Stimulated activated CD4-positive, alpha-beta T cell treated with anti-CD3 and anti-CD28 coated beads, Interleukin-15, amount 100 ng/mL, for 1 hour (primary cell): ENCODE measurements at places on chromosomes 5 and 9.

DNA sequence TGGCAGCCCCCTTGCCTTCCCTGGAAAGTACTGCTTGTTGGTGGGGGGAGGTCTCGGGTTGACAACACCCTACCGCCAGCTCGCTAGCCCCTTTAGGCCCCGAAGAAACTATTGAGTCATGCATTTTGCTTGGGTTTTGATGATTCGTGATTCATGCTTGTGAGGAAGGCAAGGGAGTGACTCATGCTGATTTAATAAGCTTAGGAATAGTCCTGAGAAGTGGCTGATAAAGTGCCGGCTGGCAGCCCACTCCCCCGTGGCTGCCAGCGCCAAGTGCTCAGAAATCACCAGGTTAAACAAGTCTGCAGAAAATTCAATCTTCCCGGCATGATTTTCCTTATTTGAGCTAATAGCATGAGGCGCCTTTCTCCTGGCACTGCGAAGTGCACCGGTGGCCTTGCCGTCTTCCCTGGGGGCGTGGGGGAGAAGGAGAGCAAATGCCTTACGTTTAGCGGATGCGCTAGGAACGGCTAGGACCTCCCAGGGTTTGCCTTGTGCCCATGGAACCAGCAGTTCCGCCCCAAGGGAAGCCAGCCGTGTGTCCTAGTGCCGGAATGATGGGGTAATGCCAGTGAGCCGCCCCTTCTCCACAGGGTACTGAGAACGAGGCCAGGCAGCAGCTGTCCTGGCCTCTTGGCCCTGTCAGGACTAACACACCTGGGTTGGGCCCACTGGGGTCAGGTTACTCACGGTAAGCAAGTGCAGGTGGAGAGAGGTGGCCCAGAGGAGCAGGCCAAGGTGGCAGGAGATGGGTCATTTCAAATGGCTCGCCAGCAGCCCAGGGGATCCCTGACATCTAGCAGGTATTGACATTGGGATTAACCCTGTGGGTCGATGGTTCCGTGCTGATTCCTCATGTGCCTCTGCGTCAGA lies 151.9 kb downstream of the MACROH2A1 start:
- DNase-seq = no peak

- no peak for DNase-seq
Observed at GRCh38 chr5:113276493-113276892, 158.3 kb downstream of the TSSK1B start.

- DNase-seq = no peak
Observed at GRCh38 chr9:136701668-136702053, 10.7 kb upstream of the DIPK1B start.

- no peak for DNase-seq
Observed at GRCh38 chr5:2178071-2178477, 295.3 kb upstream of the IRX4 start.

GRCh38 chr5:35852084-35852734 lies 4.5 kb upstream of the IL7R start:
- DNase-seq = no peak

- DNase-seq = no peak
Observed at GRCh38 chr9:78354989-78355388, 58.1 kb downstream of the PSAT1 start.

- DNase-seq = no peak
Observed at GRCh38 chr5:68957591-68957990, 136.2 kb upstream of the SLC30A5 start.

GRCh38 chr5:34736445-34737115 lies 80.5 kb downstream of the RAI14 start:
- no peak for DNase-seq

- DNase-seq = no peak
Observed at GRCh38 chr5:93438124-93438523, 142.9 kb downstream of the NR2F1-AS1 start.

DNA sequence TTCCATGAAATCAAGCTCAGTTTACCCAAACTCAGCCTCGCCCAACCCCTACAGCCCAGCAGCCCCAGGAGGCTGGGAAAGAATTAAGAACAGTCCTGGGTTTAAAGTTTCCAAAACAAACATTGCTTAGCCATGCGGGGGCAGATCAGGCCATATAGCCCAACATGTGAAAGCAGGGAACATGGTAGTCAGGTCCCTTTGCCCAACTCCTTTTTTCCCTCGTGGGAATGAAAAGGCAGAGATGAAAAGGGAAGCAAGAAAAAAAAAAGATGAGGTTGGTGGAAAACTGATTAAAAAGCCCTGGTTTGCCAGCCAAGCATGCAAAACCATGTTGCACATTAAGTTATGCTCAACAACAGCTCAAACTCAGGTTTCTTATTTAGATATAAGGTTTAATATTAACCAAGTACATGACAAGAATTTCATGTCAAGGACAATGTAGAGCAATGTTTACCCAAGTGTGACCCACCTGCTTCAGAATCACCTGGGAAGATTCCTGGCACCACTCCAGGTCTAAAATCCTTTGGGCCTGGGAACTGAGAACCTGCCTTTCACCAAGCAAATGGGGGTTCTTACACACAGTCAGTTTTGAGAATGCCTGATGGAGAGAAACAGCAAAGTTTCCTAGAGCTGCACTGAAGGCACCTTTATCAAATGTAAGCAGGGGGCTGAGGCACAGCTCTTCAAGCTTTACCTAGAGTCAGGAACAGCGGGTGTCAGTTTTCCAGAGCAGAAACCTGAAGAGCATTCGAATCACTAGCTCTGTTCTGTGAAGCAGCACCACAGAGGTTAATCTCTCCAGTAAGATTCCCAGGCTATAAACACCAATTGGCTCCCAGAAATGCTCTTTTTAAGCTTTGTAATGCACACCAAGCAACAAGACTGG lies 1.7 kb downstream of the FREM1 start:
- no peak for DNase-seq

GRCh38 chr9:126569036-126569435 lies 44.7 kb upstream of the LMX1B start:
- no peak for DNase-seq

DNA sequence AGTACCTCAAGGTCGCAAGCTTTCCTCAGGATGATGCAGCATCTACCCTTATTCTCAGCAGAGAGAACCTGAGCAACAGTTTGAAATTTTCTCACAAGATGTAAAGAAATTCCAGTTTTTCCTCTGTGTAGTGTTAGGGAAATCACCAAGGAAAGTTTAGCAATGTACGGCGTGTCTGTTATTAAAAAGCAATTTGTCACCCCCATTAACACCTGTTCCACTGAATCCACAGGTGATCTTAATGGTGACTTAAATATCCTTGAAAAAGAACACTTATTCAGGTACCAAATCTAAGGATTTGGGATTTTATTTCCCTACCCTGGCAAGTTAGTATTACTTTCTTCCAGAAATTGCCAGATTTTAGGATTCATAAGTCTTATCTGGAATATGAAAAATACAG lies 77.9 kb upstream of the ATP10B start:
- DNase-seq = no peak

- no peak for DNase-seq
Observed at GRCh38 chr9:95580812-95581761, 64.3 kb upstream of the PTCH1 start.

DNA sequence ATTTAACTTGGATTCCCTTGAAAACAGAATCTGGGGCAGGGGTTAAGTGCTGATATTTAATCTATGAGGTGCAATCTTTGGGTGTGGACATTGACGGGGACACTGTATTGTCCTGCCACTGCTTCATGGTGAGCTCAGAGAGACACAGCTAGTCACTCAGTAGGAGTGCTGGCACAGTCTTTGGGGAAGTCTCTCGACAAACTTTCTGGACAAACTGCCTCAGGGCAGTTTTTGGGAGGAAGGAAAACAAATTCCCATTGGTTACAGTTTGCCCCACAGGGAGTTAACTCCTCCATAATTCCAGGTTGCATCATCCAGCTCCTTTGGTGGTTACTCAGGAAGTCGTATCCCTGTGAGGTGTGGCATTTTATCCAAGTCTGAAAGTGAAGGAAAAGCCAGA lies 17.9 kb downstream of the HNRNPK start:
- DNase-seq = no peak

GRCh38 chr5:143474616-143475015 lies 71.1 kb upstream of the NR3C1 start:
- DNase-seq = no peak

- no peak for DNase-seq
Observed at GRCh38 chr9:125659201-125659840, 47.7 kb downstream of the MAPKAP1 start.

DNA sequence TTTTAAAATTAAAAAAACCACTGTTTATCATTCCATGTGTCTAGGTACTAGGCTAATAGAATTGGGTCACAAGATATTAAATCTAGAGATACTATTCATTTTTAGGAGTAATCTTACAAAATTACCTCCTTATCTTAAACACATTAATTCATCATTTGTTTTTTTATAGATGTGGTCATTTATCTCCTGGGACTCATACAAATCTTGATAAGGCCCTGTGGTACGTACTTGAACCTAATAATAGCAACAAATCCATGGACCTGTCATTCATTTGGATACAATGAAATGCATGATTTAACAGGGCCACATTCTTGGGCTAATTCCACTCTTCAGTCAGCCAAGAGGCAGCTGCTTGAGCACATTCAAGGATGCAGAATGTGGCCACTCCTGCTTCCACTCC lies 66.4 kb upstream of the MARCHF11 start:
- no peak for DNase-seq

- no peak for DNase-seq
Observed at GRCh38 chr5:9015260-9015936, 530.5 kb downstream of the SEMA5A start.

DNA sequence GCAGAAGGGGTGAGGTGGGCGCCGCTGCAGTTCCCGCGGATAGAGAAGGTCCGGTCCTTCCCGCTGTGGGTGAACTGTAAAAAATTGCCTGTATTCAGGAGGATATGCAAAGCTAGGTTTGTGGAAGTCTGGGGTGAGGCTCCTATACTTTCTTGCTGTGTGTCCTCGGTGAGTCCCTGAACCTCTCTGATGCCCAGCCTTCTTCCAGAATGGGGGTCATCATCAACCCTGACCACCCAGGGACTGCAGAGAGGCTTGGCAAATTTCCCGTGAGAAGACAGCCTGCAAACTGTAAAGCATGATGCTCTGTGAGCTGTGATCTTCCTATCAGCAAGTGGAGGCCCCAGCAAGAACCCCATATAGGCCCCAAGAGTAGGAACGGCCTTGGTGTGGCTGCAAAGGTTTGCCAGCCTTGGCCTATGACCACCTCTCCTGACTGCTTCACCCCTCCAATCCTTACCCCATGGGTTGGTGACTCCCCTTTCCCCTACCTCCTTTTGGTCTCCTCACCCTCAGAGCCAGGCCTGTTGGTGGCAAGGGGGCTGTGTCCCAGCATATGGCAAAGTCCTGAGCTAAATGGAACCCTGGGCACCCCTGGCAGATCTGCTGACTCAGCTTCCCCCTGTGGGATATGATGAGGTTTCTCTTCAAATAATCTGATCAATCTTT lies 760 bp downstream of the ALDH1B1 start:
- no peak for DNase-seq

- no peak for DNase-seq
Observed at GRCh38 chr5:105836268-105836667, 1834.5 kb downstream of the EFNA5 start.

DNA sequence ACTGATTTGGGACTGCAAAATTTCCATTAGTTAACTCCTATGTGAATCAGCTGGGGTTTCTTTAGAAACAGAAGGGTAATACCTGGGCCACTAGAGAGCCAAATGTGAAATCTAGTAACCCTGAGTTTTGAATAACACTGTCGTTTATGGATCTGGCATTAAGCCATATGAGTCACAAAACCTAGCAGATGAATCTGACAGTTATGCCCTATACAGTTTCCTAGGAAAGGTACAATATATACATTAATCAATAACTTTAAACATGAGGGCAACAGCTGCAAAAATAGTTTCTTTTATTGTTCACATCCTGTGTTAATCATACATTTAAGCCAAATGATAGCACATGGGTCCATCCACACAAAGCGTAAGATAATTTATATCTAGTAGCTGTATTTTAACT lies 56.9 kb downstream of the PAM start:
- DNase-seq = no peak

DNA sequence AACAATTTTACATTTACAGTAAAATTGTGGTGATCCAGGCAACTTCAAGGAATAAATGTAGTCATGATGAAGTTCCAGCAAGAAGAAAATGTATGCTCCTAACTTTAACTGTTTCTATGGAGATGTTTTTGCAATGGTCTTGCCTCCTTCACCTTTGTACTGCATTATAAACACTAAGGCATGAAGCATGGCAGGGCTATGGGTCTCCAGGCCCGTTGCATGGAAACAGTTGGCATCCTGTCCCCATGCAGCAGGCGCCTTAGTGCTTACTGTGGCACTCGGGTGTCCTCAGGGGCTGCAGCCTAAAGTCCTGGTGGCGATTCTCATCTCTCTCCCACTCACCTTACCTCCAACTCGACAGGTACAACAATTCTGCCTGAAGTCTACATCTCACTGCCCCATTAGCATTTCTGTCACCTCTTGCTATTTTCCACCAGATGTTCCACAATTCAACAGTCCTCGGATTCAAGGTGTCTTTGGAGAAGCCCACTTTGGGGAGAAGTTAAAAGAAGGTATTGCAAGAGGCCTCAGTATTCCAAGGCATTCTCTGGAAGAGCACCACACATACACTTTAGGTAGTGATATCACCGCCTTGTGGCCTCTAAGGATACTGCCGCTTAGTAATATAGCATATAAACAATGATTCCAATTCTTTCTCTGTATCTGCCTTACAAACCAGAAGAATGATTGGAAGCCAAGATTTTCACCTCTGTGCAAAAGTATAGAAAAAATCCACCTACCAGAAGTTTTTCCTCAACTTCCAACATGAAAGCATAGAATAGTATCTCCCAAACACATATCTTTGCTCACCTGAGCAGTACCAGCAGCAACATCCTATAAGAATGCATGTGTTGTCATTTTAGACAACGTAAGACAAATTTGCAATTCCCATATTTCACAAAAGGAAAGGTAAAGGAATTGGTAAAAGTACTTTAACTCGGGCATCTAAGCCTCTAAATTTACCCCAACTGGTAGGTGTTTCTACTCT lies 5.1 kb downstream of the LIFR start:
- no peak for DNase-seq

DNA sequence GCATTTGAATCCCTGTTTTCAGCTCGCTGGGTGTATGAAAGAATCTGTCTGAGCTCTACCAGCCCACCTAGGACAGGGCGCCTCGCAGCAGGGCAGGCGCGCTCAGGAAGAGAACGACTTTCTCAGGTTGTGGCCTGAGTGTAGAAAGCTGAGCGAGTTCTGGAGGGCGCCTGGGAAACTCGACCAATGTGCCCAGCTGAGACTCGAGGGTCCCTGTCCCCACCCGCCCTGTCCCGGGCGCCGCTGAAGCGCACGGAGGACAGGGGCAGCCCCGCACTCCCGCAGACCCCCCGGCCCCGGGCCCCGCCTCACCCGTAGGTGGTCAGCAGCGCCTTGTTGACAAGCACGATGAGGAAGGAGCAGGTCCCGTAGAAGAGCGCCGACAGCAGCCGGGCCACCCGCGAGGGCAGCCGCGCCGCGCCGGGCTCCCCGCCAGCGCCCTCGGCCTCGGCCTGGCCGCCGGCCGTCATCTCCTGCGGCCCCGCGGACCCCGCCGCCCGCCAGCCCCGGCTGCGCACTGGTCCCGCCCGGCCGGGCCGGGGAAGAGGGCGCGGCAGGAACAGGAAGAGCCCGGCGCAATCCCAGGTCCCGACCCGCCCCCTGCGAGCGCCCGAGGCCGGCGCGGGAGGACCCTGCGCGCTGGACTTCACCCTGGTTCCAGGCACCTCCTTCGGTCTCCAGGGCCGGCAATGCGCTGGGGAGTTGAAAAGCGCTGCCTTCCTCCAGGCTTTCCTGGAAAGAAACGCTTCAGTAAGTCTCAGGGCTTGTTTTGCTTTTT lies at the start of gene SLC35D2:
SLC35D2 (minus strand) TSS at position 547 of the 778 bp plus-strand sequence; CDS start at position 470, 77 bp downstream.
- DNase-seq = peak; percentile 5

- no peak for DNase-seq
Observed at GRCh38 chr5:375336-375920, 53.9 kb downstream of the AHRR start.
